ENCODE measurements at places on chromosomes 5 and 9.

DNA sequence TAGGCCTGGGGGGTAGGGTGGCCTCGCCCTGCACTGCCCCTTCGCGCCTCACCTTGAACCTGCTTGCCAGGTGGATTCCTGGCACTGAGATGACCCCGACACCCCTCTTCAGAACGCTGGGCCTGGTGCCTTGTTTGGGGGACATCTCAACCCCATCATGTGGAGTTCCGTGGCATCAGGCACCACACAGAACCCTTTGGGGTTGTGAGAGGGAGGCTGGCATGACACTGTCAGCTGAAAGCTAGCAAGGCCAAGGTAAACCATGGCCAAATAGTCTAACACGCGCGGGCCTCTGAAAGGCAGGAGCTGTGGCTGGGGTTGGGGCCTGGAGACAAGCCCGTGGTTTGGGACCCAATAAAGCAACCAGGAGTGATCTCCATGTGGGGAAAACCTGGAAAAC lies 163.2 kb downstream of the FSTL4 start:
- DNase-seq = no peak

DNA sequence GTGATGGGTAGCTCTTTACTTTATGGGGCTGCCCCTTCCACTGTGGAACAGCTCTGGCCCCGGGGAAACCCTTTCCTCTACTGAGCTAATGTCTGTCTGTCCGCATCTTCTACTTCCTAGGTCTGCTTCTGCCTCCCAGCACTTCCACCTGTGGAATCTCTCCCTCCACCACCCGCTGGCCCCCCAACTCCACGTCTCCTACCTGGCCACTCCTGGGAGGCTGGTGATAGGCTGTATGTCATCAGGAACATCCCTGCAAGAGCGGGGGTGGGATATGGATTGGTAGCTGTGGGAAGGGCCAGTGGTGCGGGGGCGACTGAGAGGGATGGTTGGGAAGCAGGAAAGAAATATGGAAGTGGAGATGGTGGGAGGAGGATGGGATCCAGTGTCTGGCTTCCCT lies 9.2 kb downstream of the ALAD start:
- DNase-seq = no peak

- DNase-seq = no peak
Measured at GRCh38 chr9:132383462-132383883, 23.2 kb downstream of the TTF1 start.

DNA sequence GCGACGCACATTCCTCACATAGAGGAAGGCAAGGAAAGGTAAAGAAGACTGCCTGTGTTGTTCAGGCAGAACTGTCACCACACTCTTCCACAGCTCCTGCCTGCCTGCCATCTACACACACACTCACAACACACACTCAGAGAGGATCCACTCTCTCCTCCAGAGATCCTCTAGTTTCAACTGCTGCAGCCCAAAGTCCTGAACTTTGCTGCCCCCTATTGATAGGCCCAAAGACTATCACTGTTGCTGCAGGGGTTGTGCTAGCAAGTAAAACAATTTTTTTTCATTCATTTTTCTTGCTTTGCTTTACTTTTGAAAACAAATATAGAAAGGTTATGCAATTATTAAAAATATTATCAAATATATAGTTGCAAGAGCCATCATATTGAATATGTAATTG lies 5.9 kb upstream of the CFAP90 start:
- peak; percentile 14 for DNase-seq

DNA sequence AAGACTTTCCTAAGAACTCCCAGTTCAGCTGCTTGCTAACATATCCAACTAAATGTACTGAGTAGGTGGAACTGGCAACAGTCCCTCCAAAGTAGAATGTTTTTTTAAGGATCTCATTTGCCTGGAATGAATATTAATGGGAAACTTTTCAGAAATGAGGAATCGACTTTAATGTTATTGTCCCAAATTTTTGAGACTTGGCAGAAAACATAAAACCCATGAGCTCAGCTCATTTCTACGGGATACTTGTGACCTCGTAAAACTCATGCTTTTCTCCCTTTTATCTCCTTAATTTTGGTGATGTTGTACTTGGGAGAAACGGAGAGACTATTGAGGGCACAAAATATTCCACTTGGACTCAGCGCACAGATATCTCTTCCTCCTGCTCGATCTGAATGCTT lies 296.8 kb downstream of the EBF1 start:
- no peak for DNase-seq

DNA sequence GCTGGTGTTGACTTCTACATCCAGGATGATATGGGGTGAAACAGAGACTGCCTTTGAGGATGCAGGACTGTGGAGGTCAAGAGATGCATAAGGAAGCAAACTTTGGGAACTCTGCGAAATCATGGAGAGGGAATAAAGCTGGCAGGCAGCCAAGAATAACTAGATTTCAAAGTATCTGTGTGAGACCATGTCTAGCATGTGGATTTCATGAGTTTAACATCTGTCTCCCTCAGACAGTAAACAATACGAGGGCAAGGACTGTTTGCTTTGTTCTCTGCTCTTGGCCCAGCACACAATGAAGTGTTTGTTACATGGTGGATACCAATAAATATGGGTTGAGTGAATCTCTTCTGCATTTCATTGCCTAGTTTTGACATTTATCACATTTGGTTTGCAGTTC lies 71.3 kb downstream of the RASEF start:
- DNase-seq = no peak

- no peak for DNase-seq
Measured at GRCh38 chr9:128611600-128612394, 44.9 kb downstream of the DYNC2I2 start.

DNA sequence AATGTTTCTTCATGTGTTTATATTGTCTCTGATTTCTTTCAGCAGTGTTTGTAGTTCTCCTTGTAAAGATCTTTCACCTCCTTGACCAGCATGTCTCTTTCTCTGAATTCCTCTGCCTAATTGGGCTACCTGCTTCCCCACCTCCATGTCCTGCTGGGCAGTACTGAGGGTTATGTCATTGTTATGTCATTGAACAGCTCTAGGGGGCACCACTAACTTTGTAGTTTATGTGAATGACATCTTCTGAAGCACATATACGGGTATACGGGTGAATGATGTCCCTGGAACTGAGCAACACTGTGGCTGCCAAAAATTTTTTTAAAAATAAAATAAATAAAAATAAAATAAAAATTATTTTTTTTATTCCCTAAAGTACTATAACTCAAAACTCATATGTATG lies 16.9 kb upstream of the SNCAIP start:
- no peak for DNase-seq

- peak; percentile 40 for DNase-seq
Measured at GRCh38 chr5:17203329-17204132, 13.9 kb upstream of the BASP1 start.

GRCh38 chr9:24245988-24246387 lies 299.7 kb downstream of the IZUMO3 start:
- no peak for DNase-seq

DNA sequence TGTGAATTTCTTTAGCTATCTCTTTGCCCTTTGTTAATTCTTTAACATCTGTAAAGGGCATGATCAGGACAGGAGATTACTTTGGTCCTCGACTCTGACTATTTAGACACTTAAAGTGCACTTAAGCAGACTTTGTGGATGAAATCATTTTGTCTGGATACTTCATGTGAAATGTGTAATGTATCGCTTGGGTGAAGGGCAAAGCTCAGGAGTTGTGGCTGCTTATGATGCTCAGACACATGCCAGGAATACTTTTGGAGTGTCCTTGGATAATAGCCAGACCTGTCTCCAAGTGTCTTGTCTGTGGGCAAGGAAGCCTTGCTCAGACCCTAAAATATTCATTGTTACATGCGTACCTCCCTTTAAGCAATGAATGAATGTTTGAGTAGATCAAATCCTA lies 87.8 kb downstream of the RAI14 start:
- no peak for DNase-seq

GRCh38 chr5:178535299-178536175 lies 54.7 kb downstream of the COL23A1 start:
- DNase-seq = peak; percentile 66

GRCh38 chr5:175381130-175381529 lies 62.9 kb downstream of the DRD1 start:
- DNase-seq = no peak

- no peak for DNase-seq
Measured at GRCh38 chr5:131974956-131975726, 29.7 kb upstream of the MEIKIN start.

- no peak for DNase-seq
Measured at GRCh38 chr5:115888027-115888426, 46.3 kb downstream of the AP3S1 start.

- no peak for DNase-seq
Measured at GRCh38 chr5:88888848-88889188, 5.8 kb upstream of the MEF2C start.

- DNase-seq = no peak
Measured at GRCh38 chr9:124743686-124744348, 27.3 kb downstream of the NR6A1 start.

GRCh38 chr5:50922942-50923767 lies 256.7 kb downstream of the PARP8 start:
- DNase-seq = no peak

DNA sequence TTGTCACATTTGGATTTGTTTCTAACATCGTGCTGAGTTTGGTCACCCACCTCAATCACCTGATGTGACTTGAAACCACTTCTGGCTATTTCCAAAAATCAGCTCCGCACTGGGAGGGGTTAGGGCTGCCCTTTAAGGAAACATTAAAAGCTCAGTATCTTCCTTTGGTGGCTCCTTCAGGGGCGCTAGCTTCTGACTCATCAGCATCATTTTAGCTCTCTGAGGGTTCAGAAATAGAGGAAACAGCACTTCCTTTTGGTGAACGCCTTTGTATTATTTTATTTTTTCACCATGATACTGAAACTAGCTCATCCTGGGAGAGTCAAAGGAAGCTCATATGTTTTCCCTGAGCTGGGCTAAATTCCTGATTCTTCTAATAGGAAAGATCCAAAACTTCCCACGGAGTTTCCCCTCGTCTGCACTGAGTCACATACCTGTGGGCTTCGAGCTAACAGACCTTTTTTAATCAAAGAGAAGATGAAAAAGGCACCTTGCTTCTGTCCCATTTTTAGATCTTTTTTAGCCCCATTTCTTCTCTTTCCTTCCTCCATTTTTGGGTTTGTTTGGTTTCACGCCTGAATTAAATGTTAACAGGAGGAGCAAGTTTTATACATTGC lies 48.2 kb downstream of the ROPN1L start:
- DNase-seq = no peak

DNA sequence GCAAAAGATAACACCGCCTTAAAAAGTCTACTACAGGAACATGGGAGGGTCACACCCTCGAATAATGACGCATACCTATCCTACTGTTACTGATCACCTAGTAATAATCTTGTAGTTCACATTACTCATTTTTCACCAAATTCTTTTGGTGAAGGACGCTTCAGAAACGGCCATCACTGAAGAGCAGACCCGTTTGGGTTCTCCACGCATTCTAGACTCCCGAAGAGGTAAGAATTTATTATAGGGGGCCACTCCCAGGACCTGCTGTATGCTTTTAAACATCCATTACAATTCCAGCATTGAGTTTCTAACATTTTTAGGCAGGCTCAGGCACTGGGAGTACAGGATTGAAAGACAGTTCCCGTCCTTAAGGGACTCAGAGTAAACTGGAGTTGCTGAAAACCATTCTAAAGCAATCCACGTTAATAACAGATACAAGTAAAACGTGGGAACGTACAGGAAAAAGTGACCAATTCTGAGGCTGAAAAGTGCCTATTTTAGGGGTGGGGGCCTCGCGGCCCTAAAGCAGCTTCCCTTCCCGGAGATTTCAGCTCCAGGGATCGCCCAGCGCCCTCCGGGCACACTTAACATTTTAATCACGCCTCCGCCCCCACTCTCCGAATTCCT lies at the start of gene FER:
Gene FER (plus strand): TSS at position 124 of the 627 bp plus-strand sequence. CDS start 50,286 bp downstream, outside the sequence.
- peak; percentile 40 for DNase-seq

DNA sequence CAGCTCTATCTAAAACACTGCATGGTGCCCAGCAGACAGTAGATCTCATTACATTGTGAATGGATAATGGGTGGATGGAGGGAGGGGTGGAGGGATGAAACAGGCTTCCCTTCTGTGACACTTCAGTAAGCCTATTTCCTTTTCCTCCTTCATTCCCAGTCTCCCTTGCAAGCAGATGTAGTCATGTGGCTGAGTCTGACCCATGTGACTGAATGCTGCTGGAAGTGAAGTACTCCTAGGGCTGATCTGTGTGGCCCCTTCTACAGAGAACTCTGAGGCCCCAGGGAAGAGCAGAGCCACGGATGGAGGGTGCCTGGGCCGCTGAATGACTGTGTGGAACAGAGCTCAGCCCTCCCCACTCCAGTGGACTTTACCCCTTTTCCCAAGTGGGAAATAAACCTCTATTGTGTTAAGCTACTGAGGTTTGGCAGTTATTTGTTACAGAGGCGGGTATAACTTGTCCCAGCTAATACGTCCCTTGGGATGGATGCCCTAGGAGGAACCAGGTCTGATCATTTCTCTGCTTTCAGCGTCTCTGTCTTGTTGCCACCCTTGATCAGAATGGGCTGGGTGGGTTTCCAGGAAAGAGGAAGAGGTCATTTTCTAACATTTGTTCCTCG lies 176.1 kb upstream of the MVB12B start:
- DNase-seq = no peak

DNA sequence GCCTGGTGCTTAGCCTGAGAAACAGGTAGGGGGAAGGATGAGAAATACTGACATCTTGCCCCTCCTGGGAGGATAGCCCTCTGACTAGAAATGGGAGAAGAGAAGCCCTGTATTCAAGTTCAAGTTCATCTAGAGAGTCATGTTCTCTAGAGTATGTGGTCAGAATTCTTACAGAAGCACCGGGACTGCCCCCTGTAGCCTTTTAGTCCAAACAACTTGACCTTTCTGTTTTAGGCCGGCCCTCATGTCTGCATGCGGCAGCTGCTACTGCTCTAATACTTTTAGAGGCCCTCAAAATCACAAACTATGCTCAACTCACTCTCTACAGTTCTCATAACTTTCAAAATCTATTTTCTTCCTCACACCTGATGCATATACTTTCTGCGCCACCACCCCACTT lies 47.7 kb downstream of the PHAX start:
- no peak for DNase-seq

GRCh38 chr5:33403187-33403586 lies 37.6 kb upstream of the TARS1 start:
- no peak for DNase-seq

DNA sequence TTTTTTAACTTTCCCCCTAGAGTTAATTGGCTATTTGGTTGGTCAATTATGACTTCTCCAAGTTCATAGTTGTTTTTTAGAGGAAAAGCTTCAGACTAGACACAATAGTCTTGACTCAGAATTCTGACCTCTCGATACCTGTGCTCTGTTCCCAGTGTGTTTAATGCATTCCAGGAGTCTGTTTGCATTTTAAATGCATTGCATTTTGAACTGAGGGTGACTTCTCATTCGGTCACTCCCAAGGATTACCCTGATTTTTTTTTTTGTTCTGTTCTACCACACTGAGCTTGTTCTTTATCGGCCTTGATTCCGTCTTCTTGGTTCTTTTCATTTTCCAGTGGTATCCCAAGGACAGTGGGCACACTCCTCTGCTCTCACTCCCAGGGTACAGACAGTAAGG lies 16.3 kb downstream of the ARHGEF28 start:
- DNase-seq = no peak

GRCh38 chr5:116876240-116876840 lies 301.7 kb upstream of the SEMA6A start:
- DNase-seq = no peak
